ENCODE measurements at places on chromosomes 2 and 18.
A peak's percentile ranks its signal among the peaks of the same experiment; 100 is the strongest.

- DNase-seq, result no peak
Measured at GRCh38 chr2:157470321-157470720, 26.4 kb upstream of the CYTIP start.

- DNase-seq, result no peak
Measured at GRCh38 chr2:6973895-6974545, 56.8 kb downstream of the RNF144A start.

DNA sequence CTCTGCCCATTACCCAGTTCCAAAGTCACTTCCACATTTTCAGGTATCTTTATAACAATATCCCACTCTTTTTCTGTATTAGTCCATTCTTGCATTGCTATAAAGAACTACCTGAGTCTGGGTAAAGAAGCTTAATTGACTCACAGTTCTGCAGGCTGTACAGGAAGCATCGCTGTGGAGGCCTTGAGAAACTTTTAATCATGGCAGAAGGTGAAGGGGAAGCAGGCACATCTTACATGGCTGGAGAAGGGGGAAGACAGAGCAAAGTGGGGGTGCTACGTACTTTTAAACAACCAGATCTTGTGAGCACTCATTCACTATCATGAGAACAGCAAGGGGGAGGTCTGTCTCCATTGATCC, 85.4 kb upstream of the MAP4K3 start:
- DNase-seq, result no peak

- DNase-seq, result peak; percentile 80
Measured at GRCh38 chr2:40105593-40105992, 326.5 kb upstream of the THUMPD2 start.

GRCh38 chr2:100437751-100438150, 20.3 kb upstream of the CHST10 start:
- no peak for DNase-seq

GRCh38 chr2:9753276-9753600, 90.0 kb upstream of the TAF1B start:
- no peak for DNase-seq

GRCh38 chr2:121095257-121096080, 189.5 kb downstream of the TFCP2L1 start:
- peak; percentile 57 for DNase-seq

- no peak for DNase-seq
Measured at GRCh38 chr2:116988303-116988702, 826.2 kb upstream of the DDX18 start.

DNA sequence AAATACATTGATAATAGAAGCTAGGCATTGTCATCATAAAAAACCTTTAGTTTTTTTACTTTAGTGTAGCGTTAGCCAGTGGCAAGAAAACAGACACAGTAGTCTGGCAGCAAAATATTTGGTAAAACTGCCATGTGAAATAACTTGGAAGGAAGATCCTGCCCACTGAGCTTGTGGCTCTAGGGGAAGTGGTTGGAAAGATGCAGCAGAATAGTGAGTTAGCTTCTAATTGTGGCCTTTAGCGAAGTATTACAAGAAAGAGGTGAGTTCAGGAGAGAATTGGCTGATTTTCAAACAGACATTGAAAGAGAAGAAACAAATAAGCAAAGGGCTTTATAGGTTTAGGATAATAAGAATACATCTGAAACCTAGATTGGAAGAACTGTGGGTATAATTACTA, 1887.8 kb upstream of the CELF4 start:
- DNase-seq, result no peak

DNA sequence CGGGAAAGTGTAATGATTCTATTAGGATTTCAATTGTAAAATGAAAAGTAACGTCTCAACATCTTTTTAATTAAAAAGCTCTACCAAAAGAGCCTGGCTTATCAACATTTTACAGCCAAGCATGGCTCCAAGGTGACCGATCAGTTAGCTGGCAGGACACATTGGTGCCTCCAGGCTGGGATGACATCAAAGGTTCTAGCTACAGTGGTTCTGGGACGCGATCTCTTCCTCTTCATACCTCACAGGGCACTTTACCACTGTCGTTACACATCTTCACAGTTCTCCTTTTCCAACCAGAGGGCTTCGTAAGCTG, 693 bp downstream of the ORC2 start:
- no peak for DNase-seq

- no peak for DNase-seq
Measured at GRCh38 chr18:79377187-79377891, 18.4 kb upstream of the NFATC1 start.

DNA sequence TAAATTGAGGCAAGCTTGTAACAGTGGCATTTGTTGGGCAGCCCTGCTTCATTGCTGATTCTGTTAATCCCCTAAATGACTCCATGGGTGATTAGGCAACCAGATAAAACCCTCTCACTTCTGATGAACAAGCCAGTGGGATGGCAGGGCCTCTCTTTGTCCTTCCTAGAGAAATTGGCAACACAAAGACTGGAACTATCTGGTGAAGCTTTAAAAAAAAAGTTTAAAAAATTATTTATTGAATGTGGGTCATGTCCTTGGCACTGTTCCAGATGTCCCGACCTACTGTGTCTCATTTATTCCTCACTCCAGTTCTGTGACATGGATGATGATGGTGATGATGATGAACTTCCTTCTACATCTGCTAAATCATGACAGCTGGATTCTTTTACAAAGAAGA, 30.8 kb downstream of the NRP2 start:
- no peak for DNase-seq

- DNase-seq, result no peak
Measured at GRCh38 chr2:195520671-195521155, 136.3 kb upstream of the SLC39A10 start.

- no peak for DNase-seq
Measured at GRCh38 chr2:171318463-171318934, 115.3 kb downstream of the METTL8 start.

All from NCI-H1417 (cell line).